ENCODE measurements at places on chromosomes 4 and X. TPM values are rescaled to one million over a fixed set of nuclear protein-coding genes. Genes with fewer than 3 reads are reported as not detected.

The SMIM43 gene
- 2.5 TPM for total RNA-seq

The SMIM10L2A gene
- 9.1 TPM for total RNA-seq

The ZNF157 gene
- total RNA-seq, result 3.7 TPM

The MAGEB1 gene
- total RNA-seq, result not detected

The GAGE12J gene
- total RNA-seq, result not detected

The BCORL1 gene
- total RNA-seq, result 6.4 TPM

The ELMOD2 gene
- 34.4 TPM for total RNA-seq

The CT45A1 gene
- not detected for total RNA-seq
